ENCODE measurements at places on chromosomes 6 and 20.

- no peak for DNase-seq
Measured at GRCh38 chr6:6007366-6008088, 802 bp upstream of the NRN1 start.

GRCh38 chr20:32485770-32486478 lies 99.2 kb downstream of the NOL4L start:
- no peak for DNase-seq

DNA sequence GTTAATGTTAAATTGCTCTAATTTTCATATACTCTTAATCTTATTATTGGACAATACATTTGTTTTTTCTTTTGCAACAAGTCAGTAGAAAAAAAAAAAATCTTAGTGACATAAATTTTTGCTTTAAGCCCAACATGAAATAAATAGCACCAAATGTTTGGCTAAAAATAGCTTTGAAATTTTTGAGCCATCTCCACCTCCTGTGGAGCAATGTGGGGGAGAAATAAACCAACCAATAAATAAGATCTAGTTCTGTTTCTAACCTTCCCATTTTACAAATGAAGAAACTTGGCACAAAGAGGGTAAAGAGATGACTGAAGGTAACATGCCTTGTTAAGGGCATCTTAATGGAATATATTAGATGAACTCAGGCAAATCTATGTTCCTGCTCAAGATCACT lies 91.4 kb downstream of the PRKN start:
- DNase-seq = no peak

DNA sequence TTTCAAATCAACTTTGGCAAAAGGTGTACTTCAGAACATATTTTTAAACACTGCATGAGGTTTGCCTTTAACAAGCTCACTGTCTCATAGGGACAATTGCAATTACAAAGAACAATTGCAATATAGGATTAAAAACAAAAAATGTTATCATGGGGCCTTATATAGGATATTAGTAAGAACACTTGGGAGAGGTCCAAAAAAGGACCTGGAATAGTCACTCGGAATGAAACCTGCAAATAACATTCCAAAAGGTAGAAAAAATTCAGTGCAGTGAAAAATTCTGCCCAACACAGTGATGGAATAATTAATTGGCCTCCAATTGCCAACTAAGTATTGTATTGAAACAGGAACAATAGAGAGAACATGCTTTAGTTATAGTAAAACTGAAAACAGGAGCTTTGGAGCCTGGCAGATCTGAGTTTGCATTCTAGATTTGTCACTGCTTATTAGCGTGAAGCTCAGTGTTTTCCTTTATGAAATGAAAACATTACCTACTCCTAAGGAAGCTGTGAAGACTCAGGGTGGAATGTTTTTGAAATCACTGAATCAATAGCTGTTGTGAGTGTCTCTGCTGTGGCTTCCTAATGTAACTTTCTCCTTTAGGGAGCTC lies 172.6 kb upstream of the BMP5 start:
- no peak for DNase-seq

GRCh38 chr6:77463861-77464494 lies 687 bp upstream of the HTR1B start:
- no peak for DNase-seq

DNA sequence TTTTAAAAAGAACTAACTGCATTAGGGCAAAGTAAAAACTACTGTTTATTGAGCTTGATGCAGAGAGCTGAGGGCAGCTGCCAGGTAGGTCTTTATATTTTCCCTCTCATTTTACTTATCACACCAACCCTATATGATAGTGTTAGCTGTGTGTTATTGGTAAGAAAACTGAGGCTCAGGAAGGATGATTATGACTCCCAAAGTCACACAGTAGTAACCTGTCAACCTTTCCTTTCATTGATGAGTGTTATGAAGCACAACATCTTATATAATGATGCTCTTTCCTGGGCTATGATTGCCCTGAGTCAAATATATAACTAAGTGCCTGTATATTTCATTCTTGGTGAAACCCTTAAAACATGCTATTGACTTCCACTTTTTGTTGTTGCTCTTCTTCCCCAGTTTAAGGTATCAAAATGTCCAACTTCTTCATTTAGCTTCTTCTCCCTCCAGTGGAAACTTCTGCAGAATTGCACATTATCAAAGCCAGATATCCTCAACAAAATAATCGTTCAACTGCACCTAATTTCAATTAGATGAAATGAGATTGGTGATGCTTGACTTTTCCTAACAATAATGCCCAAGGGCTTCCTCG lies 8.1 kb downstream of the GFOD1 start:
- DNase-seq = no peak

Data from D721Med (cell line).